Fibroblast of the conjunctiva (primary cell): ENCODE measurements at places on chromosomes 3 and 15.

GRCh38 chr15:77830051-77830468 lies 197.3 kb upstream of the LINGO1 start:
- DNase-seq = peak; percentile 10

- no peak for DNase-seq
Observed at GRCh38 chr15:39127925-39128617, 452.8 kb upstream of the THBS1 start.

- no peak for DNase-seq
Observed at GRCh38 chr3:127740136-127740915, 67.6 kb downstream of the ABTB1 start.

DNA sequence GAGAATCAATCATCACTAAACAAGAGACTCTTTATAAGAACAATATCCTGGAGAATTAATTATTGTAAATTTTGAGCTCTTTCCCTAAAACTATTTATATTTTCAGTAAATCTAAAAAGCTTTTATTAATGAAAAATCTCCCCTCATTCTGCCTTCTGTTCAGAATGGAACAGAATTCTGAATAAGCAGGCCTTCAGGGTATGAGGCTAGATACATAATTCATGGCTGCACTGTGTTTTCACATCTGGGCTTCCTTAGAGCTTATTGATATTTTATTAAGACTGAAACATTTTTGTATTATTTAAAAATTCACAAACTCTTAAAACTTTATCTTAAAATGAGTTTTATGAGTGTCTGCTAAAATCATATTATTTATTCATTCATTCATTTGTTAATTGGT lies 24.8 kb downstream of the CLDN11 start:
- no peak for DNase-seq

GRCh38 chr3:49648354-49649019 lies 25.7 kb upstream of the APEH start:
- DNase-seq = no peak

GRCh38 chr3:74004386-74004785 lies 379.6 kb upstream of the PDZRN3 start:
- no peak for DNase-seq

- no peak for DNase-seq
Observed at GRCh38 chr15:91209726-91210125, 109.7 kb downstream of the SV2B start.

DNA sequence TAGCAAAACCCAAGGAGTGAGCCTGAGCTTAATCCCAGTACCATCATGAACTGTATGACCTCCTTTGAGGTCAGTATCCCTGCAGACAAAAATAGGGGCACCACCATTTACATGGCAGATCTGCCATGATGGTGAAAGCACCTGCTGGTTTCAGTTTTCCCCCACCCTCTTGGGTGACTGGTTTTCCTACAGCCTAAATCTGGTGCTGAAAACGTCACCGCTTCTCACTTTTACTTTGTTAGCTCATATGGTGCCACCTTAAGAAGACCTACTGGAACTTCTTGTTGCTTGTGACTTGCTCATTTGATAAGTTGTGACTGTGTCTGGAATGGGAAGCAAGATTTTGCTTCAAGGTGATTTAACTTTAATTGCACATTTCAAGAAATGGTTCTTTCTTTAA lies 5.1 kb downstream of the PPP1R2 start:
- DNase-seq = no peak

GRCh38 chr3:16837602-16838001 lies 47.2 kb upstream of the PLCL2 start:
- DNase-seq = no peak

DNA sequence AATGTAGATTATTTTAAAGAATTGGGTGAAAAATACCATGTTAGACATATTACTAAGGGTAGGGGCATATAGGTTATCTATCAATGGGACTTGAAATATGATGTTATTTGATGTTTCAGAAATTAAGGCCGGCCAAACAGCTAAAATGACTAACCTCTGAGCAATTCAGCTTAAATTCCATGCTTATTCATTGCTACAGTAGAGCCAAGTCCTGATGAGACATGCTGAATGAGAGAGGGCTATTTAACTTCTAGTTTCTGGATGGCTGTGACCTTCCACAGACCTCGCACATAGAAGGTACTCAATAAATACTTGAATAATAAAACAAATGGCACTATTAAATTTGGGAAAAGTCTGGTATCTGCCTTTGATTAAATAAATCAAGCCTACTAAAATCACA lies 175.6 kb upstream of the WNT5A start:
- no peak for DNase-seq

GRCh38 chr3:172800156-172800555 lies 49.6 kb downstream of the ECT2 start:
- no peak for DNase-seq

GRCh38 chr3:129054605-129055104 lies 5.9 kb upstream of the GP9 start:
- no peak for DNase-seq

GRCh38 chr3:89314454-89315098 lies 207.2 kb downstream of the EPHA3 start:
- DNase-seq = peak; percentile 12

DNA sequence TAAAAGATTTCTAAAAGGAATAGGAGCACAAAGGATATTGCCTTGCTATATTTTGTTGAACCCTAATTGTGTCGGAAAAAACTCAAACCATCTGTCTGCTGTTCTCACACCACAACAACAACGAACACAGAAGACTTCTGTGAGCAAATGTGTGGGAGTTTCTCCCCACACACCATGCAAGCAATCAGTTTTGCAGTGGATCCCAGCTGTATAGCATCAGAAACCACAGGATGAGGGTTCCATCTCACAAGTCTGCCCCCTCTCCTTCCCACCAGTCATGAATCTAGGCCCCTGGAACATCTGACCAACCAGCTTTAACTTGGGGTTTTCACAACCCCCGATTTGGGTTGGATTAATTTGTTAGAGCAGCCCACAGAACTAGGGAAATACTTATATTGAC lies 91.3 kb upstream of the SLC4A7 start:
- DNase-seq = no peak

DNA sequence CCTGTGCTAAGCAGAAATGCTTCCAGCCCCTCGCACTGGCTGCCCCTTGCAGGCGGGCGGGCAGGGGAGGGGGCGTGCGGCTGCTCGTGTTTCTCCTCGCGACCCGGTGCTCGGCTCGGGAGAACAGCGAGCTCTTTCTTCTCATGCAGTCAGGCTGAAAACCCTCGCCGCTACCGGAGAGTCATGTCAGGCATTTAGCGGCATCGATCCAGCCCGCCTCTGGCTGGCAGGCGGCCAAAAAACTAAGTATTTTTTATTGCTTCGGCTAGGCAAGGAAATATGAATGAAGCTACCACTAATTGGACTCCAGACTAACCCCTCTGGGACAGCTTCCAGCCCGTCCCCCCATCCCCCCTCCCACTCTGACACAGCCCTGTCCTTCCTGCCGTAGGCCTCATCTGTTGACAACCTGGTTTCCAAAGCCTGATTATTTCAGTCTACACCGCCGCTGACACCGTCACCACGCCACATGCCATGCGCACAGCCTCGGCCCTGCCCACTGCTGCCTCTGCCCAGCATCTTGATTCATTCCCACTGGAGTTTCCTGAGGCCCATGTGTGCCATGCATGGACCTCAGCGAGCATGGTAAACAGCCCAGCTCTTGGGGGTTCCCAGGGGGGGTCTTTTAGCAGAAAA lies 35.3 kb downstream of the TLE3 start:
- DNase-seq = peak; percentile 80

GRCh38 chr3:37625690-37626360 lies 235.9 kb upstream of the CTDSPL start:
- no peak for DNase-seq

DNA sequence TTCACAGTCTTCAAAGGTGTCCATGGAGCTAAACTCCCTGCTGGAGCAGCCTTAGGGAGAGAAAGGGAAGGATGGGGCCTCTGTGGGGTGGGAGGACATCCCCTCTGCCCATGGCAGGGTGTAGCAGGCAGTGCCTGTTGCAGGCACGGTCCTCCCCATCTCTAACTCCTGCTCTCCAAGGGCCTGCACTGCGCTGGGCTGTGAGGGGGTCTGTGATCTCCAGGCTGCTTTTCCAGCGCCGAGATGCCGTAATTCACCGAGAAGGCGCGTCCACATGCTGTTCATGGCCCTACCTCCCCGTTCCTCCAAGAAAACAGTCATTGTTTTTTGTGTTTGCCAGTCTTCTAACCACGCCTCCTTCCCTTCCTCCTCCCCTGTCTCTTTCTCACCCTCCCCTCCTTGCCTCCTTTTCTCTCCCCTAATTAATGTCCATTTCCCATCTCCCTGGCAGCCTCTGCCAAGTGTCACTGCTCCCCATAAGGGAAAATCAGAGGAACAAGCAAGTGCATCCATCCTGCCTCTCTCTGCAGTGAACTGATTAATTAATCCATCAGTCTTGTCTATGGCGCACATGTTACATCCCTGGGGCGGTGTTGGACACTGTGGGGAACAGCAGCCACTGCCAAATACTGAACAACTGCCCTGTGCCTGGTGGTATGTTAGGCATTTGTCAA lies 17.7 kb upstream of the LAMP3 start:
- DNase-seq = no peak

- peak; percentile 21 for DNase-seq
Observed at GRCh38 chr3:185537369-185537970, 14.9 kb downstream of the LIPH start.

DNA sequence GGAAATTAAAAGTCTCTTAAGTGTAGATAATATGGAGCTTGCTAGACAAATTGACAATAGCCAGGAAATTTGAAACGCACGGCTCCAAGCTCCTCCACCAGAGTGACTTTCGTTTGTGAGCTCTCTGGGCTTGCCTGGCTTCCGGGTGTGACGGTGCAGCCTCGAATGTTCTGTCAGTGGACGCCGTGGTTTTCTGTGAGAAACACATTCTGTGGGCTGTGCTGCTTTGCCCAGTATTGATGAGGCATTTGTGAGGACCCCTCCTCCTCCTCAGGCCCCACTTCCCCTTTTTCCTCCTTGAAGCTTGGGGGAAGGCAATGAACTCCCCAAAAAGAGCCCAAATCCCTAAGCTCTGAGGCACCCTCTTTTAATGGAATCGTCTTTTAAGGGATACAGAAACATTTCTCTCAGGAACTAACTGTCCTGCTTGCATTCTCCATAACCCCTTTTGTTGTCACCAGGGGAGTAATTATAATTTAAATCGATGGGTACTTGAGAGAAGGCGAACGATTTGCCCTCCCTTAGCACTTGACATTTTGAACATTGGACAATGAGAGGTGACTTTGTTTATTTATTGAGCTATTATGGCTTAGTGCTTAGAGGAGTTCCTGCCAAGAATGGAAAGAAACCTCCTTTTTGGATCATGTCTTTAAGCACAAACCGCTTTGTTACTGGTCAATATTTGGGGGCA lies 40.8 kb downstream of the POLR2M start:
- no peak for DNase-seq

GRCh38 chr15:35540021-35540420 lies 5.9 kb downstream of the DPH6 start:
- DNase-seq = no peak

DNA sequence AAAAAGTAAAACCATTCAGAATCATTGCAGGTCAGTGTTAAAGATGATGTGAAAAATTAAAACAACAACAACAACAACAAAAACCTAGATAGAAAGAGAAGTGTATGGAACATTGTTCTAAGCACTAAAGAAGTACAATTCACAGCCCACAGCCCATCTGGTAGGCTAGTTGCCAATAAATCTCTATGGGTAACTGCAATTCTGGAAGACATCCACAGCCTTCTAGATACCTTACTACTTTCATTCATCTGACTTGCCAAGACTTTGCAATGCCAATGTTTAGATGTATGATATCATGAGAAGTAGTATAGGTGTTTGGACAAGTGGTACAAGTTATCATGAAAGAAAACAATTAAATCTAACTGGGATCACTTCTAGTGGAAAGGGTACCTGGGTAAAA lies 198.6 kb downstream of the VGLL3 start:
- peak; percentile 57 for DNase-seq

DNA sequence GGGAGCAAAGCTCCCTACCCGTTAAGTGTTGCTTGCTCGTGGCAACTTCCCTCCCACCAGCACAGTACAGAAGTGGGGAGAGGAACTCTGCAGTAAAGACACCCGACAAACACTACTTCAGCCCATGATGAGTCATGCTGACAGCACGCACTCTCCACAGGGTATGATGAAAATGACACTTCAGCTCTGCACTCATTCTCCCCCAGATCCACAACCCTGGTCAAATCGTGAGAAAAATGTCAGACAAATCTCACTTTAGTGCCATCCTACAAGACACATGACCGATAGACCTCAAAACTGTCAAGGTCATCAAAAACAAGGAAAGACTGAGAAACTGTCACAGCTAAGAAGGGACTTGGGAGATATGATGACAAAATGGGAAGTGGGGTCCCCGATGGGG lies 278.9 kb downstream of the OCA2 start:
- no peak for DNase-seq

DNA sequence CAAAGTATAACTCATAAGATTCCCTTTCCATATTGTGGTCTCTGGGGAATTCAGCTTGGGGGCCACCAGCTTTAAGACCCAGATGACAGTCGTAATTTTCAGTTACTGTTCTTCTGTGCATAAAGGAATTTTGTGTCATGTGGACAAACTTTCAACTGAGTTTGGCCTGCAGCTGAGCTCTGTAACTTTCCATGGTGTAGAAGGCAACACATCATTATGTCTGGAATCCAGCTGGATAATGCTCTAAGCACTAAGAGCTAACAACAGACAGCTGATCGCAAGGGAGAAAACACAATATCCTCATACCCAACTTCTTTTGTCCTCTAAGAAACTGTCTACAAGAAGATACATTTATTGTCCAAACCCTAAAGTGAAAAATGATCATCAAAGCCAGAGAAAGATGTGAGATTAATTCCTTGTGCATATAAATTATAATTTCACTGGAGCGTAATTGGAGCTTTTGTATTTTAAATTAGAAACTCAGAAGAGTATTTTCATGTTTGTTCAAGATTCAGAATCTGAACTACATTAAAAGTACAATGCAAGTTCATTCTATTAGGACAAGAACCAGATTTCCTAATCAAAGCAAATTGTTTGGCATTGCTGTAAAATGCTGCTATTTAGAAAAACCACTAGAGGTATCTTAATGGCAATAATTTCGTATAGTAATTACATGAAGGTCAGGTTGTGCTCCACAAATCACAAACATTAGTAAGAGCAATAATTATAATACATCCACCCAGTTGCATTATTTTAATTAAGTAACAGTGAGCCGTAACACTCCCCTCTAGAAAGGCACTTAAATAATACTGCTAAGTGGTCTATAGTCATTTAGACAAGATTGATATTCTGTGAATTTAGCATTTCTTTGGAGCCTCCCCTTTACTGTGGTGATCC lies 218.8 kb downstream of the ATP8B4 start:
- no peak for DNase-seq

- DNase-seq = no peak
Observed at GRCh38 chr3:118974356-118975097, 60.1 kb downstream of the IGSF11 start.

DNA sequence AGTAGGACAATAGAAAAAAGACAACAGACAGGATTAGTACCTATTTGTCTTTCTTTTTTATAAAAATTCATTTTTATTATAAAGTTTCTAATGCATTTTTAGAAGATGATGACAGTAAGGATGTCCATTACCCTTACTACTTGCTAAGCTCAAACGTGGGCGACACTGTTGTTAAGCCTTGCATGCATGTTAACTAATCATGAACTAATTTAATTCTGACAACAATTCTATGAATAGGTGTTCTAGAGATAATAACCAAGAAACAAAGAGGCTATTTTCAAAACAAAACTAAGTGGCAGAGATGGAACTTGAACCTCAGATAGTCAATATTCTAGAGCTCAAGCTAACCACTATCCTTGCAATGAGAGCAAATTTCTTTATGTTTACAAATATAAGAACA lies 247.9 kb downstream of the GBE1 start:
- DNase-seq = no peak
